NCI-H2171 (cell line): ENCODE measurements at places on chromosomes 2 and 18.

GRCh38 chr2:133802409-133803039 is 234.3 kb upstream of the NCKAP5 start:
- no peak for DNase-seq

- DNase-seq = no peak
These were observed 24.3 kb upstream of the KLHL29 start for GRCh38 chr2:23360571-23361125.

DNA sequence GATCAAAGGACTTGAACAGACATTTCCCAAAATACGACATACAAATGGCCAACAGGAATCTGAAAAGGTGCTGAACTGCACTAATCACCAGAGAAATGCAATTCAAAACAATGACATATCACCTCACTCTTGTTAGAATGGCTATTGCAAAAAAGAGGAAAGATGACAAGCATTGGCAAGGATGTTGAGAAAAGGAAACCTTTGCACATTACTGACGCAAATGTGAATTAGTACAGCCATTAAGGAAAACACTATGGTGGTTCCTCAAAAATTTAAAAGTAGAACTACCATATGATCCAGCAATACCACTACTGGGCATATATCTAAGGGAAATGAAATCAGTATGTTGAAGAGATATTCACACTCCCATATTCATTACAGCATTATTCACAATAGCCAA is 57.7 kb upstream of the ASPRV1 start:
- DNase-seq = no peak

DNA sequence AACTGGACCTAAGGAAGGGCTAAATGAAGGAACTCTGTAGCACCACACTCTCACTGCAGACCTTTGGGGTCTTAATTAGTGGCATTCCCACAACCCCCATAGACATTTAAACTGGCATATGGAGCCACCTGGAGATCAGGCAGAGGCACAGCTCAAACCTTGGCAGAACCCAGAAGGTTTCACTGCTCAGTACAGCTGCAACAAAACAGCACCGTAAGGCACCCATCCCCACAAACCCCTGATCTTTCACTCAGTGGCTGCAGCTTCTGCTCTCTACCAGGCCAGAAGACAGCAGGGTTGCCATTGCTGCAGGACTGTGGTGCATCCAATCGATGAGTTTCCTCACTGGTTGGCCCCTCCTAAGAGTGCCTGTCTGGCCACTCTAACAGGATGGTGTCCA is 361.6 kb upstream of the VRK2 start:
- DNase-seq = no peak

- DNase-seq = no peak
These were observed 52.1 kb upstream of the FOSL2 start for GRCh38 chr2:28340312-28341202.

GRCh38 chr18:48566589-48566988 is 27.8 kb downstream of the CTIF start:
- no peak for DNase-seq

DNA sequence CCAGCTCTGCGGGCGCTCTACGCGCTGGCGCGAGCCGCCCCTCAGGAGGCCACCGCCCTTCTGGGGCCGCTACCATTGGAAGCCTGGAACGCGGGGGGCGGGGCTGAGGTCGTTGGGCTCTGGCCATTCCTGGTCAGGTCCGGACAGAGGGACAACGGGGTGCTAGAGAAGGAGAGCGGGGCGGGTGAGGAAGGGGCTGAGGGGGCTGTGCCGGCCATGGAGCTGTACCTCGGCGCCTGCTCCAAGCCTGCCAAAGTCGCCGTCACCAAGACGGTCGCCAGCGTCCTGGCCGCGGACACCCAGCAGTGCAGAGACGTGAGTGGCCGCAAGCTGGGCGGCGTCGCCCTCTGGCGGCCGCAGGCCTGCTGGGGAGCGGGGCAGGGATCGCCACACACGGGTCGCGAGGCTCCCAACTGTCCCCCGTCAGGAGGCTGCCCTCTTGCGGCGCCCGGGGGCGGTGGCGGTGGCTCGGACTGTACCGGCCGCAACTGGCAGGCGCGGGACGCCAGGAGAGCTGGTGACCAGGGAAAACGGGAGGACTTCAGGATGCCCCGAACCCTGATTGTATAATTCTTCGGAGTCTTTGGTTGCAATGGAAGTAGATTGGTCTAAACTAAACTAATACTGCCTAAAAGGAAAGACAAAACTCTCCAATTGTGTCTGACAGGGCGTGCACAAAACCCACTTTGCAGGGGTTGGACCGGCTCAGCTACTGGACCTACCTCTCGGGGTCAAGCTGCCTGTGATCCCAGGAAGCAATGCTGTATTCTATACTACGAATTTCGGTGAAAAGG is at the start of gene FSIP2:
Gene FSIP2 (plus strand): TSS at position 126 of the 794 bp plus-strand sequence. CDS start 91 bp downstream, at position 217.
- no peak for DNase-seq

DNA sequence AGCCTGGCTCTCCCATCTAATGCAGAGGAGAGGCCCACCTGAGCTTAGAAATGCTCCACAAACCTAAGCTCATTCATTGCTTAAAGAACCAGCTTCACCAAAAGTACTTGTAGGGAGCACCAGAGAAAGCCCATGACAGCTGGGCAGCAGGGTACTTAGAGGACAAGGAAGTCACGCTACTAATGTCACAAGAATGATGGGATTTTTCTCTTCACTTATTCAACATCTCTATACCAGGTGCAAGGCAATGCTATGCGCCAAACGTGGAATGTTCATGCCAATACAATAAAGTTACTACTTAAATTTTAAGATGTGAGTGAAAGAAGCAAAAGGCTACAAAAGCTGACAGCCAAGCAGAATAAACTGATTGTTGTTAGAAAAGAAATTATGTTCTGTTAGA is 36.0 kb downstream of the LONRF2 start:
- no peak for DNase-seq

- no peak for DNase-seq
These were observed 10.5 kb upstream of the CYP26B1 start for GRCh38 chr2:72157871-72158771.
